ENCODE measurements at places on chromosomes 6 and 20.

DNA sequence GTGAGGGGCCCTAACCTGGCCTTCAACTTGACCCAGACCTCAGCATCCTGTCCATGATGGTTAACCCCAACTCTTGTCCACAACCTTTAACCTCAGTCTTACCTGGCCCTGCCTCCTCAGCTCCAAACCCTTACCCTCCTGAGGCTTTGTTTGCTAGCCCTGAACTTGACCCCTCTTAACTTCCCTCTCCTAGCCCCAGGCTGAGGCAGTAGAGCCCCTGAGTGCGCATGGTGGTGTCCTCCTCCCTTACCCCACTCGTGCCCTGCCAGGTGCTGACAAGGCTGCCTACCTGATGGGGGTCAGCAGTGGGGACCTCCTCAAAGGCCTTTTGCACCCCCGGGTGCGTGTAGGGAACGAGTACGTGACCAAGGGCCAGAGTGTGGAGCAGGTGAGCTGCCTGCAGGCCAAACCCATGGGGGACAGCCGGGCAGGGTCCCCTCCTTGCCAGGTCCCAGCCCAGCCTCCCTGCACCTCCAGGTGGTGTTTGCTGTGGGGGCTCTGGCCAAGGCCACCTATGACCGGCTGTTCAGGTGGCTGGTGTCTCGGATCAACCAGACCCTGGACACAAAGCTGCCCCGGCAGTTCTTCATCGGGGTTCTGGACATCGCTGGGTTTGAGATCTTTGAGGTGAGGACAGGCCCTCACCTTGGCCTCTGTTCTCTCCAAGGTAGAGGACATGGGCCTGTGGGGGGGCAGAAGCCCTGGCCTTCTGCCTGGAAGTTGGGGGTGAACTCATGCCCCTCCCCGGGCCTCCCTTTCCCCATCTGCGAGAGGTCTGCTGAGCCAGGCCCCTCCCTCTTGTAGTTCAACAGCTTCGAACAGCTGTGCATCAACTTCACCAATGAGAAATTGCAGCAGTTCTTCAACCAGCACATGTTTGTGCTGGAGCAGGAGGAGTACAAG is 31.9 kb downstream of the MYH7B start:
- no peaks in the 10 kb centered on the region for H3K36me3 ChIP-seq
- H3K4me1 ChIP-seq, result no peaks in the 10 kb centered on the region
- H3K4me3 ChIP-seq, result no peak overlapping the region
- H3K27me3 ChIP-seq, result peaks cover 10% of the 10 kb centered on the region

DNA sequence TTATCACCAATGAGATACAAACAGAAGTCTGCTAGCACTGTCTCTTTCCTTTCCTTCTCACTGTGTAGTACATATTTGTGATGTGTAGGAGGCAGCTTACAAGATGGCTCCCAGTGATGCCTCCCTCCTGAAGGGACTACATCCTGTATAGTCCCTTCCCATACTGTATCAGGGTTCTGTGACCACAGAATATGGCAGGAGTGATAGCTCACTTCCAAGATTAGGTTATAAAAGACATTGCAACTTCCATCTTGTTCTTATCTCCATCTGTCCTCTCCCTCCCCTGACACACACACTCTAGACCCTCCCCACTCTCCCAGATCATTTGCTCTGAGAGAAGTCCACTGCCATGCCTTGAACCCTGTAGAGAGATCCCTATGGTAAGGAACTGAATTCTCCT is 38.0 kb downstream of the SESN1 start:
- H3K4me3 ChIP-seq, result no peak overlapping the region
- no peak for DNase-seq
- H3K4me1 ChIP-seq, result peaks cover 22% of the 10 kb centered on the region
- H3K36me3 ChIP-seq, result no peaks in the 10 kb centered on the region

- H3K36me3 ChIP-seq, result no peaks in the 10 kb centered on the region
- no peak overlapping the region for H3K4me3 ChIP-seq
- no peak overlapping the region for H3K27ac ChIP-seq
- peak; percentile 52 for DNase-seq
- no peaks in the 10 kb centered on the region for H3K27me3 ChIP-seq
Observed at GRCh38 chr6:169556758-169557548, 144.9 kb downstream of the WDR27 start.

DNA sequence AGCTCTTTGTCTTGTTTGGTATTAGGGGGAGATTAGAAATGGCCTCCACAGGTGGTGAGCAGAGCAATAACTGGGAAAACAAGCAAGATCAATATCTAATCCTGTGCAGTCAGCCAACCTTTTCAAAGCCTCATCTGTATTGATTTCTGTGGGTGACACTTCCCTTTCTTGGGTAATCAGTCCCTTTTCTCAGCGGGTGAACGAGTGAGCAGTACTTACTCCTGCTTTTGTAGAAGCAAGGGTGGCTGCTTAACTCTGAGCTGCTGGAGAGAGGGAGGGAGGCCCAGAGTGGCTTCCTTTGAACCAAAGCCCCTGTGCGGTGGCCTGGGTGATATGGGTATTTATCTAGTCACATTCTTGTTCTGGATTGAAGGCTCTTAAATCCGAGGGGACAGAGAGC is 254.8 kb upstream of the CHD6 start:
- no peak overlapping the region for H3K4me3 ChIP-seq
- no peak overlapping the region for H3K27ac ChIP-seq
- H3K36me3 ChIP-seq, result no peaks in the 10 kb centered on the region
- DNase-seq, result no peak

DNA sequence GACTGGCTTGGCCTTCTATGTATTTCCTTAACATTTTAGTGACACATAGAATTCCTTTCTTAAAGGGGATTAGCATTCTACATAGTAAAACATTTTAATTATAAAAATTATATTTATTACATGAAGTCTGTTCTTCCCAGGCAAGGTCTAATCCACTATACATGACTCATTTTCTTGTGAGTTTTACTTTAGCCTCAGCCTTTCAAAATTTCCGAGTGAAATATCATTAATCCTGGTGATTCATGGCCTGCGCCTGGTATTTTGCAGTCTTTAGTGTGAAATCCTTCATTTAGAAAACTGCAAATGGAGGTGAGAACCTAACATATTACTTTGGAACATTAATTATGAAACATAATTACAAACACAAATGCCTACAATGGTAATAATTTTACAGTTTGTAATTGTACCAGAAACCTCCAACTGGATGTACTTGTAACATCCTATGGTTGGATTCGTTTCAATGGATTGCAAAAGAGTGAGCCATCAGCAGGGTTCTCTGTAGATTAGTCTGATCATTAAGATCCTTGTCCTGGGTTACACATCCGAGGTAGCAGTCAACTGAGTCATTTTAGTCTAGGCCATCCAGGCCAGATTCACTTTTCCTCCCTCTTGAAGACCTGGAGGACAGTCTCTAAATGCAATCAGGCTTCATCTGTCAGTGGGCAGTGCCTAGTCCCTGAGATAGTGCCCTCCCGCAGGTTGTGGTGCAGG is 272.0 kb downstream of the PACRG start:
- no peaks in the 10 kb centered on the region for H3K4me1 ChIP-seq
- no peaks in the 10 kb centered on the region for H3K36me3 ChIP-seq
- no peak overlapping the region for H3K4me3 ChIP-seq
- DNase-seq, result no peak
- H3K27me3 ChIP-seq, result no peaks in the 10 kb centered on the region

GRCh38 chr6:15301179-15302006 is 55.5 kb downstream of the JARID2 start:
- no peak for DNase-seq
- H3K27me3 ChIP-seq, result no peaks in the 10 kb centered on the region
- H3K27ac ChIP-seq, result no peak overlapping the region
- H3K4me3 ChIP-seq, result no peak overlapping the region
- peaks cover 74% of the 10 kb centered on the region for H3K4me1 ChIP-seq
- no peaks in the 10 kb centered on the region for H3K36me3 ChIP-seq

- DNase-seq, result no peak
- H3K27me3 ChIP-seq, result no peaks in the 10 kb centered on the region
- H3K27ac ChIP-seq, result no peak overlapping the region
- no peaks in the 10 kb centered on the region for H3K36me3 ChIP-seq
- no peak overlapping the region for H3K4me3 ChIP-seq
Observed at GRCh38 chr6:39029156-39030011, 19.2 kb upstream of the GLP1R start.

- no peak for DNase-seq
- H3K27me3 ChIP-seq, result no peaks in the 10 kb centered on the region
- peaks cover 30% of the 10 kb centered on the region for H3K4me1 ChIP-seq
- H3K36me3 ChIP-seq, result no peaks in the 10 kb centered on the region
- H3K27ac ChIP-seq, result no peak overlapping the region
Observed at GRCh38 chr20:36647196-36648121, 1.5 kb upstream of the SLA2 start.

- H3K36me3 ChIP-seq, result peaks cover 11% of the 10 kb centered on the region
- H3K4me1 ChIP-seq, result no peaks in the 10 kb centered on the region
- H3K27me3 ChIP-seq, result no peaks in the 10 kb centered on the region
Observed at GRCh38 chr6:15516378-15516777, 146.4 kb downstream of the DTNBP1 start.

Data from CD8-positive, alpha-beta memory T cell (primary cell).